Activated T-helper 1 cell treated with anti-CD3 and anti-CD28 coated beads, Interleukin-12 subunit alpha, Interleukin-12 subunit beta, Interleukin-2, Interleukin-4 antibody, amounts not matched to agents 30 ng/mL and 10 ng/mL and 1 ng/mL, durations not matched to agents 14 hours and 24 hours and 36 hours (primary cell): ENCODE measurements at places on chromosomes 5 and 9.

- DNase-seq: no peak
Measured at GRCh38 chr5:127290019-127290945, at the start of gene MEGF10. TSS of gene MEGF10 (plus strand) at chr5:127290796. CDS start at chr5:127331309, 40,513 bp downstream.

DNA sequence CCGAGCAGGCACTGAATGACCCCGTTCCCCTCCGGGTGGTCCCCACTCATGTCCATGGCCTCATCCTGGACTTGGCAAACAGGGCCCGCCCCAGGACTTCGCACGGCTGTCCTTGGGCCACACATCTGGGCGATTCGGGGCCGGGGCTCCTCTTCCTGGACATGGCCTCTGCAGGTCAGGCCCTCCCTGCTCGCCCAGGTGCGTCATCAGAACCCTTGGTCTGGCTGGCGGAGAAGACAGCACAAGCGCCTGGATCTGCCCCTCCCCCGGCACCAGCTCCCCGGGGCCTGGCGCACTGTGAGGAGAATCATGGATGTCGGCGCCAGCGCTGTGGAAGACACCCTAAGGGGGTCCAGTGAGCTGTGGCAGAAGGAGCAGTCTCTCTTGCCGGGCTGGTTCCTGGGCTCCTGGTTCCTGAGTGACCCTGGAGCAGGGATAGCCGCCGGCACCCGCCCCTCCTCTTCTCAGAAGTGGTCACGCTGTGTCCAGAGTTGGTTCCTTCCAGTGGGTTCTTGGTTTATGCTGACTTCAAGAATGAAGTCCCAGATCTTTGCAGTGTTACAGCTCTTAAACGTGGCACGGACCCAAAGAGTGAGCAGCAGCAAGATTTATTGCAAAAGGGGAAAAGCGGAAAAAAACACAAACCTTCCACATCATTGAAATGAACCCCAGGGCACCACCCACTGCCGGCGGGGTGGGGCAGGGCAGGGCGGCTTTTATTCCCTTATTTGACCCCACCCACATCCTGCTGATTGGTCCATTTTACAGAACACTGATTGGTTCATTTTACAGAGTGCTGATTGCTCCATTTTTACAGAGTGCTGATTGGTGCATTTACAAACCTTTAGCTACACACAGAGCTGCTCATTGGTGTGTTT, 25.9 kb upstream of the SLC12A7 start:
- no peak for DNase-seq

- DNase-seq: peak; percentile 84
Measured at GRCh38 chr9:135499326-135500070, 984 bp upstream of the MRPS2 start.

DNA sequence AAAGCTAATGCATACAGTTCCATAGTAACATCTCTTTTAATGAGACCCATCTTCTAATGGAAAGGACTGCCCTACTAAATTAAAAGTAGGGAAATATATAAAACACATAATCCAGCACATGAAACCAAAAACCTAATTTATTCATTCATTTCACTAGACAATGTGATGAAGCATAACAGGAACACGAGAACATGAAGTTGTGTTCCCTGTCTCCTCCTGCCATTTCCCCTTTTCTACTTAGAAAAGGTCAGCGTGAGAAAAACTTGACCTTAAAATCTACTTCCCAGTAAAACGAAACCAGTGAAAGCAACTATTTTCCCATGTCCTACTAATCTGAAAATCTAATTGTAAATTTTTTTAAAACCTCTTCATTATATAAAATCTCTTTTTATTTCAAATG, 847.5 kb downstream of the TLE1 start:
- no peak for DNase-seq

DNA sequence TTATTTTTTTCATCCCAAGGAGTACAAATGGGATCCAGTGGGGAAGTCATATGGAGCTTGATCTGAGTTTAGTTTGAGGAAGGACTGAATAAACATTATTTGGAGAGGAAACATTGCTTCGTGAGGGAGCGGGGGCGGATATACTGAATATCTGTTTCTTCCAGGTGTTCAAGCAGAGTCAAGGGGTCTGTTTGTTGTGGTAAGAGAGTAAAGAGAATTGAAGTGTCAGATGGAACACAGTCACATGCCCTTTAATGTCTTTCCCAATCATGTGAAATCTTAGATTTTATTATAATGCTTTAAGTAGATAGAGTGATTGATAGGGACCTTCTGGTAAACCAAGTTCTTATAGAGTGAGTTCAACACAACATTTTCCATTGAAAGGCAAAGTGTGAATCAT, 33.7 kb downstream of the DDX46 start:
- DNase-seq: no peak

DNA sequence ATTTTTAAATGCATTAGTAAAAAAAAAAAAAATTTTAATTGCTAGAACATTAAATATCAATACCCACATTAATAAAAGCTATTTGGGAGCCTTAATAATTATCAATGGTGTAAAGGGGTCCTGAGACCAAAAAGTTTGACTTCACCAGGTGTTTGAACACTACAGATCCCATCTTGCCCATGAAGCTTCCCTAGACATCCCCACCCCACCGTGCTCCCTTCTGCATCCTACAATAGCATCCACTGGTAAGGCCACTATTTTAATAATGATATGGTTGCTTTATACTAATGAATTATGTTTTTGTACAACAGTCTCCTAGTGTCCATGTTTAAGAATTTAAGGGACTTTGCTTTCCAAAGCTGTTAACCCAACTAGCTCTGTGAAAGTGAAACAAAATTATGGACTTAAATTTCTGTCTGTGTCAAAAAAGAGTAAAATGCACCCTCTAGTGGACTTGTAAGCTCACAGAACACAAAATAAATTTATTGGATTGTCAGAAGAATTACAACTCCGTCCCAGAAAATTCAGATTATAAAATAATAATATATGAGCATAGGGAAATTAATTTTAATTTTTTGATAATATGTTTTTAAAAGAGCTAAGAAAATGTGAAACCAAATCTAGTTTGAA, 76.0 kb downstream of the ARL15 start:
- DNase-seq: no peak

- DNase-seq: no peak
Measured at GRCh38 chr9:81683238-81683637, 6.1 kb downstream of the TLE1 start.

GRCh38 chr9:127520941-127521918, 69.9 kb downstream of the LRSAM1 start:
- no peak for DNase-seq

GRCh38 chr9:5536684-5537083, 26.4 kb downstream of the PDCD1LG2 start:
- no peak for DNase-seq

- DNase-seq: no peak
Measured at GRCh38 chr5:148981353-148981752, 81.5 kb downstream of the SH3TC2 start.

DNA sequence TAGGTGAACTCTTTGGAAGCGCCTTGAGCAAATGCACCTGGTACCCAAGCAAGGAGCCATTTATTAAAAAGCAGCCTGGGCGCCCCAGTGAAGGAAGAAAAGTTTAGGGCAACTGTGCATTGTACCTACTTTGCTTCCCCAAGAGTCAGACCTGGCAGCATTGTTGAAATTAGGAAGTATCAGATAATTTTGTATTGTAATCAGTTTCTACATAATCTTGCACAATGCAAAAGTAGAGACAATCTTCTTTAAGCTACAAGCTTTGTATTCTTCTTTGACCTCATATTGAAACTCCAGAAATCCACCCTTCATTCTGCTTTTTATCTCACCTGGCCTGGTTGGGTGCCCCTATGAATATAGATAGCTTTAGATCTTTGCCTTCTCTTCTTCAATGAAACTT, 490.8 kb downstream of the RASEF start:
- DNase-seq: no peak

- no peak for DNase-seq
Measured at GRCh38 chr5:93017849-93018248, 563.2 kb downstream of the NR2F1-AS1 start.

GRCh38 chr5:179154346-179154990, 94.3 kb downstream of the ZNF354C start:
- DNase-seq: no peak

DNA sequence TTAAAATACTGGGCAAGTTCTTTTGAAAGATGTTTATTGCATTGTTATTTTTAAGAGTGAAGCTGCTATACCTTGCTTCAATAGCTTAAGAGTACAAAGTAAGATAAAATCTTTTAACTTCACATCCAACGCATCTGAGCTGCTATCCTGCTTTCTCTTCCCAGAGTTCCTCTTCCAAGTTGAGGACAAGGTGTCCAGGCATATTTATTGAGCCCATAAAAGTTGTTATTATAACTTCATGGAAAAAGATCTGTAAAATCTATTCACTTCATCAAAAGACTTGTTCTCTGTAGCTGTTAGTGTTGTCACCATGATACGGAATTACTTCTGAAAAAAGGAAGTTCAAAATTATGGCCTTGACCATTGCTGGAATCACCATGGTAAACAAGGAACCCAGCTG, 306.2 kb upstream of the ELAVL2 start:
- DNase-seq: no peak

DNA sequence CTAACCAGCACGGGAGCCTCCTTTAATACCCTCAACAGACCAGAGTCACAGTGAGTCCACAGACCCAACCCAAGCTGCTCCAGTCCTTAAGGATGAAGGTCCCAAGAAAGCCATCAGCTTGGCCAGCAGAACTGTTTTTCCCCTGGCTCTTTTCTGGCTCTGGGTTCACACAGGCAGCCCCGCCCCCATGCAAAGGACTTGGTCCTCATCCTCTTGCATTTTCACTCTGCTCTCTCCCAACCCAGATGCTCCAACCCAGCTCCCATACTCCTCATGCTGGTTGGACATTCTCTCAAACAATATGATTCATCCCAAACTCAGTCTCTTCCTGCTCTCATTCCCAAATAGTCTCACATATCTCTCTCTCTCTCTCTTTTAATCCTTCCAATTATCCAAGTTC, 74.2 kb upstream of the SPOCK1 start:
- no peak for DNase-seq

DNA sequence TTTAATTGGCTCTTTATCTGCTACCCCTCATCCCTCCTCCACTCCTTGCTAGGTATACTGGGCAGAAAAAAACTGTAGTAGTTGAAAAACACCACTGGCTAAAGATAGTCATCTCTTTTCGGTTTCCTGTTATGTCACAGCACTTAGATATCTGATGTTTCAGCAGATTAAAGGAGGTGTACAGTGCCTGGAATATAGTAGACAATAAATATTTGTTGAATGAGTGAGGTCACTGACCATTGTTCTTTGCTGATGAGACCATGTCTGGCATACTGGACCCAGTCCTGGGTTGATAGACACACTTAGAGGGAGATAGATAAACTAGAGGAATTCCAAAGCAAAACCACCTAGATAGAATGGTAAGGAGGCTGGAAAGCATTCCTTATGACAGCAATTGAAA, 3.2 kb downstream of the GRPEL2 start:
- DNase-seq: no peak

DNA sequence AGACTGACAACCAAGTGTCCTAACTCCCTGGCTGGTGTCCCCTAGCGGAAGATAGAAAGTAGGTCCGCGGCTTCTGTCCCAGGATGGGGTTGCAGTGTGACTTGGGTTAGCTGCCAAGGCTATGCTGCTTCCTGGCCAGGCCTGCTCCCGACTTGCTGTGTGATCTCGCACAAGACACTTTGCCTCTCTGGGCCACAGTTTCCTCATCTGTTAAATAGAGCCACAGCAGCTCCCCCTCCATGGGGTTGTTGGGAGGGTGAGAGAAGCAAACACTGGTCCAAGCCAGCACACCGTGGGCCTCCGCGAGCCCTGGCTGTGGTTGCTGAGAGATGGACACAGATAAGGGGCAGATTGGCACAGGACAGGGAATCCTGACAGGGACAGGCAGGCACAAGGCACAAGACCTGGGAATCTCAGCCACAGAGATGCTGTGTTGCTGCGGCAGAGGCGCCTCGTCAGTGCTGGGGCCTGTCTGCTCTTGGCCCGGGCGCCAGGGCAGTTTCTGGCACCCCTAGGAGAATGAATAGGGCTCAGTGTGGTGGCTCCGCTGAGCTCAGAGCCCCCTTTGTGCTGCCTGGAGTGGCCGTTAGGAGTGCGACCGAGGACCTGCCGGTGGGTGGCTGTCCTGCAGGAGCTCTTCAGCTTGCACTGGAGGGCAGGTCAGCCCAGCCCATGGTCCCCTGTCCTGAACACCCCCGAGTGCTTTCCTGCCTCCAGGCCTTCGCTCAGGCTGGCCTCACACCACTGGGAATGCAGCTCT, 1.8 kb upstream of the SH2D3C start:
- DNase-seq: no peak

GRCh38 chr5:22835686-22836085, 17.5 kb downstream of the CDH12 start:
- DNase-seq: no peak
